ENCODE measurements at places on chromosomes 7 and 10. TPM values are rescaled to one million over a fixed set of nuclear protein-coding genes. Genes with fewer than 3 reads are reported as not detected.

ANKRD1 gene
- total RNA-seq: 3.5 TPM

GRCh38 chr10:107611115-107611514 lies 446.6 kb upstream of the SORCS1 start:
- no peaks in the 10 kb centered on the region for H3K36me3 ChIP-seq
- DNase-seq: peak; percentile 87
- H3K4me1 ChIP-seq: peaks cover 38% of the 10 kb centered on the region
- H3K4me3 ChIP-seq: no peak overlapping the region

CTAGE6 gene
- not detected for total RNA-seq

DNA sequence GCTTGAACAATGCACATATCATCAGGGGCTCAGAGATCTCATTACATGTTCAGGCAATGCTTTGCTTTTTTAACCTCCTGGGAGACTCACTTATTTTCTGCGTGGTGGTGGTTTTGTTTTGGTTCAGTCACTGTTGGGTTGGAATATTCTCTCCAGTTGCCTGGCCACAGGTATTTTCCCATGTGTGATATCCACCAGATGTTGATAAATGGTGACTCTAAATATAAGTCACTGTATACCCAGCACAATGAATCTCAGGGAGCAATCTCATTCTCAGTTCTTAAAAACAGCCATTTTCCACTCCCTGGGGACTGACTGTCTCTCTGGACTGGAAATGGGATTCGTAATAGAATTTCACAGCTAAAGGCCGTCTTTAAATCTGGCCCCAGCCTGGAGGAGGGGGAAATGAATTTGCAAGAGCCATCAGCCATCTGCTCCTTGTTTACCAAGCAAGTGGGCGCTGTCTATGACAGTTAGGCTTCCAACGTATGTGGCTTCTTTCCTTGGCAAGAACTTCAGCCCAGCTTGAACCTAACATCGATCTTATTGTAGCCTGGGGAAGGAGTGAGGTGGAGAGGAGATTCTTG lies 1106.2 kb downstream of the NRG3 start:
- H3K4me3 ChIP-seq: no peak overlapping the region
- H3K36me3 ChIP-seq: no peaks in the 10 kb centered on the region
- no peak overlapping the region for H3K27ac ChIP-seq
- no peak for DNase-seq
- no peaks in the 10 kb centered on the region for H3K4me1 ChIP-seq
- no peaks in the 10 kb centered on the region for H3K27me3 ChIP-seq

DNA sequence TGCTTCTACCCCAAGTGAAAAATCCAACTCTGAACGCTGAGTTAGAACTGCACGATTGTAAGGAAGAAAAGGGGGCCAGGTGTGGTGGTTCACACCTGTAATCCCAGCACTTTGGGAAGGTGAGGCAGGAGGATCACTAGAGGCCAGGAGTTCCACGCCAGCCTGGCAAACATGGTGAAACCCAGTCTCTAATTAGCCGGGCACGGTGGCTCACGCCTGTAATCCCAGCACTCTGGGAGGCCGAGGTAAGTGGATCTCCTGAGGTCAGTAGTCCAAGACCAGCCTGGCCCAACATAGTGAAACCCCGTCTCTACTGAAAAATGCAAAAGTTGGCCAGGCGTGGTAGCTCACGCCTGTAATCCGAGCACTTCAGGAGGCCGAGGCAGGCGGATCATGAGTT lies 9.0 kb downstream of the GUSB start:
- H3K27me3 ChIP-seq: no peaks in the 10 kb centered on the region
- DNase-seq: no peak
- peaks cover 16% of the 10 kb centered on the region for H3K36me3 ChIP-seq
- no peaks in the 10 kb centered on the region for H3K4me1 ChIP-seq

DNA sequence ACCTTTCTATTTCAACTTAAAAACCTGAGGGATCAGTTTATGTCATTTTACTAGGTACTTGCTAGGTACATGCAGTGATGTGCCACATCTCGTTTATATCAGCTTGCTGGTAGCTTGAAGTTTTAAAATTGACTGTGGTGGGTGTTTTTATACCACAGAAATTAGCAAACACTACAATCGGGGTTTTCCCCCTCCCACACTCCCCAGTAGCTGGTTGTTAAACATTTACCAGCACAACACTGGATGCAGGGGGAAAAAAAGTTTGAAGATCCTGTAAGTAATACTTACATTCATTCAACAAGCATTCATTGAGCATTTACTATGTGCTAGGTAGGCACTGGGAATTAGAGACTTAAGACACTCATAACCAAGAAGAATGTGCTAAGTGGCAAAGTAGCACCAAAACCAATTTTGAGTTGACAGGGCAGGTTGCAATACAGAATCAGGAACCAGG lies 32.6 kb downstream of the USP6NL start:
- no peaks in the 10 kb centered on the region for H3K36me3 ChIP-seq
- H3K4me1 ChIP-seq: no peaks in the 10 kb centered on the region
- no peaks in the 10 kb centered on the region for H3K27me3 ChIP-seq
- no peak for DNase-seq
- no peak overlapping the region for H3K4me3 ChIP-seq

DNA sequence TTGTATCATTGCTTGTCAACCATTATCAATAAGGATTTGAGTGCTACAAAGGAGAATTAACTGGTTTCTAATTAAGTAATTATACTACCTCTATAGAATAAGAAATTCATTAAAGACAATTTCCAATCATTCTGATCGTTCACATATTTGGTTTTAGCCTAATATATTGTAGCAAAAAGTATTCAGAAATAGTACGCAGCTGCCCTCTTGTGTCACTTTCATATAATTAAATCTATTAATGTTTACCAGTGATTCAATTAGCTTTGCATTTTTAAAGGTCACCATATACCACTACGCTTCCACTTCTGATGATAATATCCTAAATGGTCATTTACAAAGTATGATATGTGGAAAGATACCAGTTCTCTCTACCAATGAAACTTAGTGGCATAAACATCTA lies 128.3 kb downstream of the NEBL start:
- no peak overlapping the region for H3K27ac ChIP-seq
- no peaks in the 10 kb centered on the region for H3K36me3 ChIP-seq
- no peak overlapping the region for H3K4me3 ChIP-seq
- peak; percentile 19 for DNase-seq
- peaks cover 3% of the 10 kb centered on the region for H3K27me3 ChIP-seq

DNA sequence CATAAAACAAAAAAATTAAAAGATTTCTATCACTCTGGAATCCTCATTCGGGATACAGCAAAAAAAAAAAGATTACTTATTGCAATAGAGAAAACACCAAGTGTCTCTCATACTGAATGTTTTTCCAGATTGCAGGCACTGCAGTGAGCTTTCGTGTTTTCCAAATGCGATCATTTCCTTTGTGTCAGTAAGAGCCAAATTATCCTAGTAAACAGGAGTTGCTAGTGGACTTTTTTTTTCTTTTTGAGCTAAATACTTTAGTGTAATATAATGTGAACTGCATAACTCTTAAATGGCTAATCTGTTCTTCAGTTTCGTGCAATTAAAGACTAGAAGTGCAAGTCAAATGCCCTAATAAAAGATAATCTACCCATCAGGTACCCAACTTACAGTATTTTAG lies 44.4 kb upstream of the TOMM7 start:
- no peak for DNase-seq
- peaks cover 3% of the 10 kb centered on the region for H3K36me3 ChIP-seq
- H3K4me3 ChIP-seq: no peak overlapping the region
- no peaks in the 10 kb centered on the region for H3K27me3 ChIP-seq

- no peaks in the 10 kb centered on the region for H3K4me1 ChIP-seq
- H3K36me3 ChIP-seq: no peaks in the 10 kb centered on the region
- no peak overlapping the region for H3K4me3 ChIP-seq
- no peak overlapping the region for H3K27ac ChIP-seq
- no peaks in the 10 kb centered on the region for H3K27me3 ChIP-seq
- no peak for DNase-seq
Observed at GRCh38 chr10:55002420-55002819, 201.4 kb upstream of the PCDH15 start.

GRCh38 chr7:110839866-110840265 lies 251.1 kb upstream of the LRRN3 start:
- no peaks in the 10 kb centered on the region for H3K36me3 ChIP-seq
- no peaks in the 10 kb centered on the region for H3K27me3 ChIP-seq
- H3K27ac ChIP-seq: no peak overlapping the region
- H3K4me1 ChIP-seq: no peaks in the 10 kb centered on the region
- DNase-seq: peak; percentile 22

DNA sequence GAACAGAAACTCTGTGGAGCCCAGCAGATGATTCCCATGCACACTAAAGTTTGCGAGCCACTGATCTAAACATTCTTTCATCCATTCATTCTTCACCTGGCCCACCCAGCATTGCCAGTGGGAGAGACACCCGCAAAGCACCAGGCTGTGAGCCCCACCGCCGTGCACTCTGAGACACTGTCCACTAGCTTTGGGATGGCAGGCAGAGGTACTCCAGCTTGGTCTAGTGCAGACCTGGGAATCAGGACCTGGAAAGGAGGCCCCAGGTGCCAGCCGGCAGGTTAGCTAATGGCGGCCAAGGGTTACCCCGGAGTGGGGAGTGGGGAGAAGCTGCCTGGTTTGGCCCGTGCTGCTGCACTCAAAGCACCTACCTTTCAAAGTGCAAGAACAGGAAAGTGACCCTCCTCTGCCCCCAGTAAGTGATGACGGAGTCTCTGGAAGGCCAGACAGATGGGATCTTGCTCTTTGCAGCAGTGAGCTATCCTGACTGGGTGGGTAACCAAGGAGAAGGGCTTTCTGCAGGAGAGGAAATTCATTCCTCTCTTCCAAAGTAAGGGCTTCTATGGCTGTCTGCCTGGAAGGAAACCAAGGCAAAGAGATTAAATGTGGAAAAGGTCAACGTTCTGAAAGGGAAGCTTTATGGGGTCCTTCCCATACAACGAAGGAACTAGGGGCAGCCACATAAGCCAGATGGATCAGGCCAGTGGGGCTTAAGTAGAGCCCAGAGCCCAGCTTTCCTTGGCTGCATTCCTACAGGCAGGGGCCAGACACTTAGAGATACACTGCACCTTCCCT lies 74.2 kb upstream of the LRRC4 start:
- no peak overlapping the region for H3K4me3 ChIP-seq
- H3K4me1 ChIP-seq: no peaks in the 10 kb centered on the region
- no peaks in the 10 kb centered on the region for H3K27me3 ChIP-seq
- H3K27ac ChIP-seq: no peak overlapping the region
- DNase-seq: no peak

GRCh38 chr7:95871075-95871848 lies 98.9 kb downstream of the DYNC1I1 start:
- H3K36me3 ChIP-seq: no peaks in the 10 kb centered on the region
- H3K4me3 ChIP-seq: no peak overlapping the region
- DNase-seq: peak; percentile 63
- H3K4me1 ChIP-seq: no peaks in the 10 kb centered on the region

IGF2BP3 gene
- 11.7 TPM for total RNA-seq

GNAT3 gene
- not detected for total RNA-seq

DNA sequence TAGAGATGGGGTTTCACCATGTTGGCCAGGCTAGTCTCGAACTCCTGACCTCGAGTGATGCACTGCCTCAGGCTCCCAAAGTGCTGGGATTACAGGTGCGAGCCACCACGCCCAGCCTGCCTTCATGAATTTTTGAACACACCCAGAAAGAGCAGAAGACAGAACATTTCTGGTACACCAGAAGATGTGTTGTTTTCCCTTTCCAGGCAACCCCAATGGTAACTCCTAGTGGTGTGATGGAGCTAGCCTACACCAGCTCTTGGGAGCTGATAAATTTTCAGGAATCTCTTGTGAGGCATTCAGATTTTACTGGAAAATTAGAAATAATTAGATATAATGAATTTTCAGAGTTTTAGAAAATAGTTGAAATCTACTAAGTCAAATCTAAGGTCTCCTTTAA lies 904 bp upstream of the CCDC7 start:
- H3K36me3 ChIP-seq: no peaks in the 10 kb centered on the region
- H3K27me3 ChIP-seq: no peaks in the 10 kb centered on the region
- H3K4me3 ChIP-seq: peak overlapping the region; percentile 79
- peaks cover 18% of the 10 kb centered on the region for H3K4me1 ChIP-seq
- no peak for DNase-seq
- no peak overlapping the region for H3K27ac ChIP-seq

CEP55 gene
- 62.6 TPM for total RNA-seq

DNA sequence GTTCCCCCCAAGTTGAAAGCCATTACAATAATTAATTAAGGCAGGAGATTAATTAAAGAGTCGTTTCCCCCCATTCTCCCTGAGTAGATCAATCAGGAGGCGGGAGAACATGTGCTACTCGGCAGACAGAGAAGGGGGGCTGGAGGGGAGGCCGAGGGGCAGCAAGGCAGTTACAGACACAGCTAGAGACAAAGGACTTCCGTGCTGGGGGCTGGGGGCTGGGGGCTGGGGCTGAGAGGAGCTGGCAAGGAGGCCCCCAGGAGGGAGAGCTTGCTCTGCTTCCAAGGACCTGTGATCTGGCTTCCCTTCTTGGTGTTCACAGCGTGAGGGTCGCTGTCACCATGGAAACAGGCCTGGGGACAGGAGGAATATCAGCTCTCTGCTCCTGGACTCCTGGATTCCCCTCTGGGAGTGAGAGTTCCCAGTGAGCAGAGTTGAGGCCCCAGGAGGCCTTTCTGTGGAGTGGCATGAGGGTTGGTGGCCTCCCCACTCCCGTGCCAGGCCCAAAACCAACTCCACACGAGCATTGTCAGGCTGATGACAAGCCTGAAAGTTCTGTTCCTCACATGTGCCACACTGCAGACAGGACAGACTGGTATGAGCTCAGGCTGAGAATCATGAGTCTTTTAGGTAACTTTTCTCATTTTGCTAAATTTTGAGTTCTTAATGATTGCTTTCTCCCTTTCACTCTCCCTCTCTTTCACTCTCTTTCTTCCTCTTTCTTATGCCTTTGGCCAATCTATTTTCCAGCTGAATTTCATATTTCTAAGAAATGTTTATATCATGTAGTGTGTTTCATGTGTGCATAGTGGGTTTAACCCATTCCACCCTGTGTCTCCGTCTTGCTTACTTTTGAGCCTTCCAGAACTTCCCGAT lies 16.4 kb downstream of the FAM241B start:
- peaks cover 5% of the 10 kb centered on the region for H3K27me3 ChIP-seq
- no peak overlapping the region for H3K4me3 ChIP-seq
- H3K36me3 ChIP-seq: no peaks in the 10 kb centered on the region
- DNase-seq: no peak
- peaks cover 3% of the 10 kb centered on the region for H3K4me1 ChIP-seq

GRCh38 chr7:75905785-75906604 lies 9.0 kb upstream of the POR start:
- no peaks in the 10 kb centered on the region for H3K36me3 ChIP-seq
- H3K27ac ChIP-seq: no peak overlapping the region
- no peaks in the 10 kb centered on the region for H3K4me1 ChIP-seq
- no peak overlapping the region for H3K4me3 ChIP-seq
- no peaks in the 10 kb centered on the region for H3K27me3 ChIP-seq

- no peaks in the 10 kb centered on the region for H3K27me3 ChIP-seq
- H3K27ac ChIP-seq: no peak overlapping the region
- DNase-seq: peak; percentile 80
- H3K4me3 ChIP-seq: no peak overlapping the region
- H3K4me1 ChIP-seq: peaks cover 6% of the 10 kb centered on the region
Observed at GRCh38 chr7:102390697-102391484, 5.3 kb upstream of the PRKRIP1 start.

GRCh38 chr7:30548845-30549244 lies 44.2 kb upstream of the GGCT start:
- no peaks in the 10 kb centered on the region for H3K36me3 ChIP-seq
- peak; percentile 84 for DNase-seq
- peak overlapping the region; percentile 96 for H3K27ac ChIP-seq
- peaks cover 32% of the 10 kb centered on the region for H3K4me1 ChIP-seq

PRKG1 gene
- total RNA-seq: 6.3 TPM

GRCh38 chr10:113005380-113005779 lies 55.3 kb downstream of the TCF7L2 start:
- no peak overlapping the region for H3K27ac ChIP-seq
- no peaks in the 10 kb centered on the region for H3K27me3 ChIP-seq
- no peaks in the 10 kb centered on the region for H3K4me1 ChIP-seq
- no peak for DNase-seq
- no peak overlapping the region for H3K4me3 ChIP-seq

All from PC-3 (cell line).